T-cell (primary cell): ENCODE measurements at places on chromosomes 1 and 21.

DNA sequence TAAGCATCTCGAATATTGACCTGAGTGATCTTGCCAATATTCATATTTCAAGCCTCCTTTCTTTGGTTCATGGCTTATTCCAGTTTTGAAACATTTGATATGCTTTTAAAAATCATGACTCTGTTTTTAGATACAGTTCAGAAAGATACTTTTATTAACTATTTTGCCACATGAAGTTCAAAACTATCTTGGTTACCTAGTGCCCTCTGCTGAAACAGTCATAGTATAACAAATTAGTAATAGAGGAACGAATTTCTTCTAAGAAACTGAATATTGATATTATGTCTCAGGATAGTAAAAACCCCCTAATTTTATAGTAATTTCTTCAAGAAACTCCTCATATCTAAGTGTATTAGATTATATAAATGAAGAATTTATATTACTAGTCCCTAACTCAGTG is 52.6 kb upstream of the RC3H1 start:
- no peak for DNase-seq

DNA sequence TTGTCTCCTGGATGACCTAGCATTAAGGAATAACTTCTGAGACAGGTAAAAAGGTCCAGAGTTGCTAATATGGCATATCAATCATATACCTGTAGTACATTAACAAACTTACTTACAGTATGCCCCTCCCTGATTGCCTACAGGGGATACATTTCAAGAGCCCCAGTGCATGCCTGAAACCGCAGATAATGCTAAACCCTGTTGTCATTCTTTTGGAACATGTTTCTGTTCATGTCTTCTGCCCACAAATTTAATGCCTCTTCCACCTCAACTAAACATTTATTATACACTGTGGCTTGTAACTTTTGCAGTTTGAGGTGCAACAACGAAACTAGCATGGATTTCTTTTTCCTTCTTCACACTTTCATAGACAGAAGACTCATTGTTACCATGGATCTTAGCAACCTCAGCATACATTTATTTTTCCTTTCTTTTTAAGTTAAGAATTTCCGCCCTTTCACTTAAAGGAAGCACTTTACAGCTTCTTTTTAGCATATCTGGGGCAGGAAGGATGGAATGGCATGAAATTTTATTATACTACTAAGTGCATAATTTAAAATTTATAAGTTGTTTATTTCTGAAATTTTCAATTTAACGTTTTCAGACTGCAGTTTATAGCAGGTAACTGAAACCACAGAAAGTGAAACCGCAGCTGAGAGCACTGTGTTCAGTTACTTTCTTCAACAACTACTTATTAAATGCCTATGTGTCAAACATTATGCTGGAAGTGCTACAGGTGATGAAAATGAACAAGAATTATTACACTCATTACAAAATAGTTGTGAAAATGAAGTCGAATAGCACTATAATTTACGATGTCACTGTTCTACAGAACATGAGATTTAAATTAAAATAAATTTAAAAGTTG is 25.3 kb downstream of the F13B start:
- no peak for DNase-seq

DNA sequence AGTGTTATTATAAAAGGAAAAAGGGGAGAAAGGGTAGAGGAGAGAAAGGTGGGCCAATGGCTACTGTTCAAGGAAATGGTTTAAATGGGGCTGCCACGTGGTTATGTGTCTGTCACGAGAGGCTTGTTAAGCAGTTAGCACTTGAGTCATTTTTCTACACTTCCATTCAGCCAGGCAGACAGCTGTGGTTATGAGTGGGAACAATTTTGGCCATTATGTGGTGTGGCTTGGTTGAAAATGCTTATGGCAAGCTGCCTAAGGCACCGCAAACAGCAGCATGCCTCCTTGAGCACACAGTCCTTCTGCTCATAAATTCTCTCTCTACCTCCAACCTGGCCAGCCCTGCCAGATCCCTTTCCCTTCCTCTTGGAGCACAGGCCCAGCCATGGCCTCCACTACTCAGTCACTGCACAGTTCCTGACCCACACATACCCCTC is 3.2 kb upstream of the SRM start:
- DNase-seq: no peak

GRCh38 chr1:31038360-31038759 is 27.2 kb downstream of the PUM1 start:
- DNase-seq: no peak

DNA sequence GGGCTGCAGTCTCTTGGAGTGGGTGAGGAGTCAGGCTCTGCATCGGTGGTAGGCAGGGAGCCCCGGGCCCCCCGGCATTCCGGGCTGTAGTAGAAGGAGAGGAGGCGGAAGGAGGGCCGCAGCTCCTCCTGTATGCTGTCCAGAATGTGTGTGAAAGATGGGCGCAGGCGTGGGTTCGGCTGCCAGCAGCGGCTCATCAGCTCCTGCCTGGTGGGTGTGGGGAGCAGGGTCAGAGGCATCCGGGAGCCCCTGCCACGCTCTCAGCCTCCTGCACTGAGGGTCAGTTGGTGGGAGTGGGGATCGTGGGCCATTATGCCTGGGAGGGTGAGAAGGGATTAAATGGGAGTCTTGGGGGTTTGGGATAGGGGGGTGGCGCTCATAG is 18.0 kb downstream of the INSRR start:
- no peak for DNase-seq

GRCh38 chr1:178434360-178434759 is 62.4 kb downstream of the CLEC20A start:
- DNase-seq: no peak

DNA sequence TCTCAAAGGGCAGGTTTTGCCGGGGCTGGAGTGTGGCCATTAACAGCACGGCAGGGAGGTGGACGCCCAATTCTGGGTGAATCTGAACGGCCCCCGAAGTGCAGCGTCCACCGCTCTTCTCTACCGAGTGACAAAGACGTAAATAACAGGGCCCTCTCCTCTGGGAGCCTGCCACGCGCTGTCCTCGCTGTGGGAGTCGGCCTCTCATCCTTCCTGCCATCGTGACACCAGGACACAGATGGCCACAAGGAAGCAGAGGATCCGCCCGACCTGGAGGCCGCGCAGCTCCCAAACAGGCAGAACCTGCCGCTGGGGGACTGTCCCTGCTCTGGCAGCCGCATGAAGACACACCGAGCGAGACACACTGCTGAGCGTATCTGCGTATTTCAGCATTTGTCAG is 12.1 kb upstream of the CDK11B start:
- DNase-seq: no peak

DNA sequence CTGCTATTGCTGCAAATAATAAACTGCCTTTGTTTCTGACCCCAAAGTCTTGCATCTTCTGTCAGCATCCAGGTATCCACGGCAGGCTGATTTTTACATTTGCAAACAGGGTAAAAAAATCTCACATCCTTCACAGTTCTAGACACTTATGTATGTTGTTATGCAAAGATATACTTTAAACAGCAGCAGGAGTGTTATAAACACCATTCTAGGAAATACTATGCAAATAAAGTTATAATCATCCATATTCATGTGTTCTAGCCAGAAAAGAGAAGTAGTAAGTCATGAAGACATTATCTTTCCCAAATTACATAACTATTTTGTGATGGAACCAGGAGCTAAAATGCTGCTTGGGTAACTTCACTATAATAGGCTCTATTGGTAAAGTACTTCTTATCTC is 534.2 kb downstream of the LTN1 start:
- no peak for DNase-seq

DNA sequence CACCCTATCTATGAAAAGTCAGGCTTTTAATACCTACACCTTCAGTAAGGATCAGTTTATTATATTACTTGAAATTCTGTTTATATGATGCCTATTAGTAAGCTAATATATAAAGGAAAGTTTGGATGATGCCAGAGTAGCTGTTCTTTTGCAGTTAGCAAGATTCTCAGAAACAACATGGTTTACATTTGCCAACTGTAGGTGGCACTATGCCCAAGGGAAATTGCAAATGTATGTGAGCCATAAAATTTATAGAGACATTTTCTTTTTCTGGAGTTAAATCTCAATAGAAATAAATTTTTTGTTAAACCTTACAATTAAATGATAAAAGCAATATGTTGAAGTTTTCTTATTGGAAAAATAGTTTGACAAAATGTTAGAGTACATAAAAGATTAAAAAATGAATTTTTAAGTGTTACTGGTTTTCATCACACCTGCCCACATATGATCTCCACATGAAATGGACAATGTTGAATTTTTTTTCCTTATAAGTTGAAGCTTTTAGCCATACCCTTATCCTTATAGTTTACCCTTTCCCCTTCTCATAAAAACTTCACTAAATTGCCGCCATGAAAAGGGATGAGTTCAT is 32.1 kb upstream of the EPHX4 start:
- DNase-seq: peak; percentile 7
